Epithelial cell of proximal tubule (primary cell): ENCODE measurements at places on chromosomes 4 and X. TPM values are rescaled to one million over a fixed set of nuclear protein-coding genes. Genes with fewer than 3 reads are reported as not detected.

Gene RRH
- not detected in 2 replicates for total RNA-seq

Gene TLL1
- total RNA-seq, result 2.0 and 2.6 TPM in 2 replicates

Gene SERPINA7
- not detected in 2 replicates for total RNA-seq

- DNase-seq, result no peak
Observed at GRCh38 chrX:10133980-10134676, 22.6 kb upstream of the CLCN4 start.

- peak; percentile 36 for DNase-seq
Observed at GRCh38 chr4:172725581-172725980, 443.0 kb upstream of the GALNT7 start.

DNA sequence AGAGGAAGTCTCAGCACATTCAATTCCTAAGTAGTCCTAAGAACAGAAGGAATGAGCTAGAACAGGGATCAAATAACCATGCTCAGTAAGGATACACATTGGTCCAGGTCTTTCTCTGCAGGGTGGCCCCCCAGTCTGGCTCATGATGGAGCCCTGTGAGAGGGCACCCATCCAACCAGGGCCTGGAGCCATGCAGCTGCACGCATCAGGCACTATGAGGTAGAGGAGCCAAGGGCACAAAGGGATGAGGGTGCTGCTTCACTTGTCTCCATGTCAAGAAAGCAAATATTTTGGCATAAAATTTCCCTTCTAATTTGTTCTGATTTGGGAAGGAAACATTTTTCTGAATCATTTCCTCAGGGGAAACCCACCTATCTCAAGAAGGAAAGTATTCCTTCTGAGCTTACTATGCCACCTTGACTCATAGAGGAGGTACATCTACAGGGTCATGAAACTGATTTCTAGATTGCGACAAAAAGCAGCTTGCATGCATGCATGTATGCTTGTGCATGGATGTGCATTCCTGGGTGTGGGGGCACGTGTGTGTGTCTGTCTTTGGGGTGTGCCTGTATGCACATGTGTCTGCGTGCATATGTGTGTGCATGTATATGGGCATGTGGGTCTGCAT is 600.3 kb downstream of the MID1IP1 start:
- DNase-seq, result no peak
